Endothelial cell of umbilical vein (primary cell): ENCODE measurements at places on chromosomes 4 and X. TPM values are rescaled to one million over a fixed set of nuclear protein-coding genes. Genes with fewer than 3 reads are reported as not detected.

- DNase-seq, result no peak
These were observed 10.9 kb downstream of the TMA16 start for GRCh38 chr4:163505374-163505773.

- DNase-seq, result no peak
These were observed 73.6 kb upstream of the QRFPR start for GRCh38 chr4:121454251-121454979.

DNA sequence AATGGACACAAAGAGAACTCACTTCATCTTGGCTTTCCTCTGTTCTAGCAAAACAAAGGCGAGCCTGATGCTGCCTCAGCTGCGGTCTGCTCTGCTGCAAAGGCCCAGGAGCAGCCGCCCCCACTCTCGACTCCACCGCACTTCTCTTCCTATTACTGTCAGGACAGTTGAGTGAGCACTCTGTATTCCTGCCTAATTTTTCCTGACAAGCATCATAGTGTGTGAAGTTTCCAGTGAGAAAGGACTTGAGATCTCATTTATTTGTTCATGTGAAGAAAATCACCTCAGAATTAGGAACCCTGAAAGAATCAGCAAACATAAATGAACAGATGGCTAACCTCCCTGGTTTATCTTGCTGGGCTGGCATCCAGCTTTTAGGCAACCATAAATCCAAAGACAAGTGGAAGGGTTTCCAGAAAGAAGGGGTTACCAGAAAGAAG, 15.6 kb downstream of the SCARB2 start:
- DNase-seq, result no peak

Gene DGKK
- polyA plus RNA-seq, result not detected in 2 replicates

- no peak for DNase-seq
These were observed 600.0 kb downstream of the BCOR start for GRCh38 chrX:39497702-39498265.

DNA sequence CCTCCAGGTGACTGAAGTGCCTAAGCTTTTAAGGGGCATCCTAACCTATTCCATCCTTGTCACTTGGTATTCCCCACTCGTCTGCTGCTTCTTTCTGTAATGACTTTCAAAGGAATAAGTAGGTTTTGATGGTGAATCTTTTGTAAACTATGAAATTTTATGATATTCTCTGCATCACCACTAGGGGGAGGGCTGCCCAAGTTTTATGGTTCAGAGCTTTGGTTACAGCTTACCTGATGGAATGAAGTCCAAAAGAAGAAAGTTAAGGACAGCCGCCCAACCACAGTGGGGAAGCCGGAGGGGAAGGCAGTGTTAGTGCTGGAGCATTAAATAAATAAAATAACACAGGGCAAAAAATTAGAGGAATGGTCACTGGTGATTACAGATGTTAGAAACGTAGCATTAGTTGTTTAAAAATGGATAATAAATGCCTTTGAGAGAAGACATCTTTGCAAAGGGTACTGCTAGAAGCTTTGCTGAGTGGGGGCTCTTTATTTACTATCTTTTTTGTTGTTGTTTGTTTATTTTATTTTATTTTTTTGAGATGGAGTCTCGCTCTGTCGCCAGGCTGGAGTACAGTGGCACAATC, 204.9 kb downstream of the GBA3 start:
- DNase-seq, result peak; percentile 2

GRCh38 chr4:40434126-40434687, 99.1 kb downstream of the CHRNA9 start:
- DNase-seq, result no peak

Gene MED28
- polyA plus RNA-seq, result 9.4 and 10.0 TPM in 2 replicates
